ENCODE measurements at places on chromosomes 7 and 10.

DNA sequence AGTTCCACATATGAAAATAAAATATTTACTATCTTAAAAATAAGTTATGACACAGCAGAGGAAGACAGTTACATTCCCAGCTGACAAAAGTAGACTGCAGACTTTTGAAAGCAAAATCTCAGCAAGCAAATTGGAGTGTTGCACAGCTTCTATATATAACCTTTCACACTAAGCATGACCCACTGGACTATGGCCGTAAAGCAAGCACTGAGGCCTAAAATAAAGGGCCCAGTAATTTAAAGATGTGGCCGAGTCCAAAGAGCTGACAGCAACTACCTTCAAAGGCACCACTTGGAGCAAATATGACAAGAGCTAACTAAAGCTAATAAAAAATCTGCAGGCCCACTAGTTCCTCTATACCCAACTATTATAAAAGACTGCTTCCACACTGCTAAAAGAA, 6.5 kb downstream of the GDI2 start:
- DNase-seq = no peak

- DNase-seq = no peak
Measured at GRCh38 chr10:91816981-91817380, 18.8 kb downstream of the TNKS2 start.

DNA sequence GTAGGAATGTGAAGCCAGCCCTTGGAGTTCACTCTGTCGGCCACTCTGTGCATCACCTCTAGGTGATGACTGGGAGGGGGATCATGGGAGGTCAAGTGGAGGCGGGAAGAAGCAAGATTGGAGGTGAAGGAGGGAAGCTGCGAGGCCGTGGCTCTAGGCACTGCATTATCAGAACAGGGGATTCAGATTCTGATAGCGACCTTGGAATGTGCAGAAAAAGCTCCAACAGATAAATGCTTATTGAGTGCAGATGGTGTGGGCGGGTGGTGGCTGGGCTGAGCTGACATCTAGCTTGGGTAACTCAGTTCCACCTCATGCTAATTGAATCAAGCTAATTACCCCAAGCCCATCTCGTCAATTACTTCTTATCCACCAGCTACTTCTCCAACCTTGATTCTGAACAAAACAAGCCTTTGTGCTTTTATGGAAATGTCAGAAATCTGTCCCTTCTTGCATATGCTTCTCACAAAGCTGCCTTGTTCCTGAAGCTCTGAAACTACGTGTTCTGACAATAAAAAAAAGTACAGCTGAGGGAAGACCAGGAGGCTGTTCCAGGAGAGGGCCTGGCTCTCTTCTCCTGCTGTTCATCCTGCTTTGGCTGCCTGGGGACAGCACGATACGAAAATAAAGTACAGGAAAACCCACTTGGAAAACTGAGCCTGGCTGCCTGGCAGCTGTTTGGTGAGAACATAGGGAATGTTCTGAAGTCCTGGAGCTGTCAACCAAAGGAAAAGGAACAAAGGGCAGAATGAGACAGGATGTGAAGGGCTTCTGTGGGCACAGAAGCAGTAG, 27.5 kb downstream of the STRA8 start:
- no peak for DNase-seq

DNA sequence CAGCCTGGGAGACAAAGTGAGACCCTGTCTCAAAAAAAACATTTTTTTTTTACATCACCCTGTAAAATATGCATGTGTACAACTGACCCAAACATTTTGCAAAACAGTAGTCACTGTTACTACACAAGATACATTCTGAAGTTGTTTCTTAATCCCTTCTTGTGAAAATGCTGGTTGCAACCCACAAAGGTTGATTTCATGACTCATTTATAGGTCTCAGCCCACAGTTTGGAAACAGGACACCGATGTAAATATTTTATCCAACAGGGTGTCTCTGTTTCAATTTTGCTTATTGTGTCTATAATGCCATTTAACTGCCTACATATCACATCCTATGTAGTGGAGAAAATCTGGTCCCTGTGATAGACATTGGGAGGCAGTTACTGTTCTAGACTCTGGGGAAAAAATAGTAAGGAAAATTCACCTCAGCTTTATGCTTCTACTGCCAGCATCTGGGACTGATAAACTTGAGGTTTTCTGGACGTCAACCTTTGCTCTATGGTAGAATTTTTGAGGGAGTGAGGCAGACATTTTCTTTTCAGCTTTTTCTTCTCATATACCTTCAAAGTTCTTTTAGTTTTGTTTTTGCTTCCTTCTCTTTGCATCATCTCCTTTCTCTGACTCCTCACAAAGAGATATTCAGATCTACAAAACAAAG, 1.6 kb upstream of the RAB19 start:
- DNase-seq = no peak

DNA sequence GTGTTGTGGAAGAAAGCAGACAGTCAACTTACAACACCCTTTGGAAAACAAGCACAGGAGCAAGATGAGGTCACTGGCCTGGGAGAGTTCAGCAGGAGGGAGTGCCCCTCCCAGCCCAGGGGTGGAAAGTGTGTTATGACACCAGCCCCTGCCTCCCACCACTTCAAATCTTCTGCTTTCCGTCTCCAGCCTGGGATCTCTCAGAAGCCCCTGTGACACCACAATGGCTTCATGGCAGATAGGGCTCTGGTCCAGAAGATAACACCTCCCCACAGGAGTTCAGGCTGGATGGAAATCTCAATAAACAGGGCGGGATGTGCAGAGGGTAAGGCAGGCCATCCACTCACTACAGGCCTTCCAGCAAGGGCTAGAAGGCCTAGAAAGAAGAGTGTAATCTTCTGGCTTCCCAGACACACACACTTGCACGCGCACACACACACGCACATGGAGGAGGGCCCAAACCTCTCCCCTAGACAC, 48.7 kb upstream of the ZMIZ1 start:
- no peak for DNase-seq

- peak; percentile 21 for DNase-seq
Measured at GRCh38 chr10:118584181-118584954, 11.1 kb downstream of the PRLHR start.

DNA sequence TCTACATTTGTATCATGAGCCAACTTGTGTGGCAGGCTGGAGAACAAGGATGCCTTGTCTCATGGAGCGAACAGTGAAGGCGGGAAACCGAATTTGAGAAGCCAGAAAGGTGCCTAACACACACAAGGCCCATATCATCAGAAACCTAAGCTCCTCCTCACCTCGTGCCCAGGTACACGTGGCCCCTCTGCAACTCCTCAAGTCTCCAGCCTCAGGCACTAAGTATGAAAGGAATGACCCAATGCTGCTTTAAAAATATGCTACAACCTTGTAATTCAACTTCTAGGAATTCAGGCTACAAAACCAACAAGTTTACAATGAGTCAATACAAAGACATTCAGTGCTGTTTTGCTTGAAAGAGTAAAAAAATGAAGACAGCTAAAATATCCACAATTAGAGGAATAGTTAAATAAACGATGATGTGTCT, 95.7 kb downstream of the CDK6 start:
- DNase-seq = peak; percentile 85

GRCh38 chr10:114703377-114704107, 45.5 kb upstream of the ABLIM1 start:
- DNase-seq = no peak

DNA sequence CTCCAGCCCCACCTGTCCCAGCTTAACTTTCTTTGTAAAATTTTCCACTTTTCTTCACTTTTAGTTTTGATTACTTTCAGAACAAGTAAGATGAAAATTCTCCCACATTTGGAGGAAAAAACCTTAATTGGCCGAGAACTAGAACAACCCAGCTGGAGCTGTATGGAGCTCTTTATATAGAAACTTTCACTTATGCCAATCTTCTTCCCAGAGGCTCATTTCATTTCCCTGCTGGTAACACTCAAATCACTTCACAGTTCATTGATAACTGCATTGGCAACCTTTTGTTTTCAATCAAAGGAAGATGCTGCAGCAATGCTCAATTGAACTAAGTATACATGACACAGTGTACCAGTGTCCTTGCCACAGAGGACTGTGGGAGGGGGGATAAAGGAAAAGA, 176.2 kb upstream of the NOBOX start:
- no peak for DNase-seq

GRCh38 chr7:55548295-55548731, 24.0 kb downstream of the VOPP1 start:
- no peak for DNase-seq

- no peak for DNase-seq
Measured at GRCh38 chr7:34939175-34939574, 98.1 kb downstream of the DPY19L1 start.

GRCh38 chr10:17387861-17388503, 66.4 kb downstream of the ST8SIA6 start:
- DNase-seq = no peak

- no peak for DNase-seq
Measured at GRCh38 chr7:6556196-6556595, 4.9 kb upstream of the GRID2IP start.

DNA sequence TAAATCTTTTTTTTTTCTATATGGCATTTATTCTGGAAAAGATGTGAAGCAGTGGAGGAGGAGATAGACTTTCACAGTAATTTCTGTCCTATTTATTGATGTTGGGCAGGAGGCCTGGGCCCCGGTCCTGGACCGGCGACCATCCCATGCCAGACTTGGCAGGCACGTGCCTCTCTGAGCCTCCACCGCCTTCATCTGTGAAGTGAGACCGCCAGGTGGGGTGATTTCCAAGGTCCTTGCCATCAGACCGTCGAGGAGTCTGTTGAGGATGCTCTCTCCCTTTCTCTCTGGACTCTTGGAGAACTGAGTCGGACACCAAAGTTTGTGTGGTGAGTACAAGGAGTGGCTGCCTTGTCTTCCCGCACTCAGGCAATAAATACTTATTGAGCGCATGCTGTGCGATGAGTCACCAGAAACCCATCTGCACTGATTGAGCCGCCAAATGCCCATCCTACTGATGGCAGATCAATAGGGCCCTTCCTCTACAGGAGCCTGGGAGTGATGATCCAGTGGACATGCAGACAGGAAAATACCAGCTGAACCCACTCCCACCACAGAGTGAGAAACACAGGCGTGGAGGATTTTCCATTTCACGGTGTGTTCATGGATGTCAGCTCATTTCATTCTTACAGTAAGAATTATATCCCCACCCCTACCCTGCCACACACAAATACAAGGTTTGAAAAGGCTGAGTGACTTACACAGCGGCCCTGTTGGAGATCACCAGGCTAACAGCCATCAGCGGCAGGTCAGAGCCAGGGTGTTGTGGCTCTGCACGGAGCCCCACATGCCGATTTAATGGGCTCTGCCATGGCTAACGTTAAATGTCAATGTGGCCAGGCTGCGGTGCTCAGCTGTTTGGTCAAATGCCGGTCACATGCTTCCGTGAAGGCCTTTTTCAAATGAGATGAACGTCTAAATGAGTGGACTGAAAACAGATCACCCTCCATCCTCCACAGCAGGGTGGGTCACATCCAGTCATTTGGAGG, 11.5 kb upstream of the PRKAG2 start:
- DNase-seq = no peak

DNA sequence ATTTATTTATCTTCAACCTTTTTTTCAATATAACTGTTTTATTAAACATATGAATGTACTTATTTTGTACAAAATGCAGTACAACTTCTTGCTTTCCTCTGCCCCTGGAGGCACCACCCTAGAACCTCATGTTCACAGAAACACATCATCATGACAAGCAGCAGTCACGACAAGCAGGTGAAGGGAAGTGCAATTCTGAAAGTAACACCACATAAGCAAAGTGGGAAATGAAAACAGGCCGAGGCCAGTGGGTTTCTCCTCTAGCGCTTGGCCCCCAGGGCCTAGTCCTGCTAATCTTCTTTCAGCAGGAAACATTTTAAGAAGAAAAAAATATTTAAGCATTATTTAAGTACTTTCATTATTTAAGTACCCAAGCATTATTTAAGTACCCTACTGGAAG, 598.1 kb downstream of the SH2D4B start:
- no peak for DNase-seq

DNA sequence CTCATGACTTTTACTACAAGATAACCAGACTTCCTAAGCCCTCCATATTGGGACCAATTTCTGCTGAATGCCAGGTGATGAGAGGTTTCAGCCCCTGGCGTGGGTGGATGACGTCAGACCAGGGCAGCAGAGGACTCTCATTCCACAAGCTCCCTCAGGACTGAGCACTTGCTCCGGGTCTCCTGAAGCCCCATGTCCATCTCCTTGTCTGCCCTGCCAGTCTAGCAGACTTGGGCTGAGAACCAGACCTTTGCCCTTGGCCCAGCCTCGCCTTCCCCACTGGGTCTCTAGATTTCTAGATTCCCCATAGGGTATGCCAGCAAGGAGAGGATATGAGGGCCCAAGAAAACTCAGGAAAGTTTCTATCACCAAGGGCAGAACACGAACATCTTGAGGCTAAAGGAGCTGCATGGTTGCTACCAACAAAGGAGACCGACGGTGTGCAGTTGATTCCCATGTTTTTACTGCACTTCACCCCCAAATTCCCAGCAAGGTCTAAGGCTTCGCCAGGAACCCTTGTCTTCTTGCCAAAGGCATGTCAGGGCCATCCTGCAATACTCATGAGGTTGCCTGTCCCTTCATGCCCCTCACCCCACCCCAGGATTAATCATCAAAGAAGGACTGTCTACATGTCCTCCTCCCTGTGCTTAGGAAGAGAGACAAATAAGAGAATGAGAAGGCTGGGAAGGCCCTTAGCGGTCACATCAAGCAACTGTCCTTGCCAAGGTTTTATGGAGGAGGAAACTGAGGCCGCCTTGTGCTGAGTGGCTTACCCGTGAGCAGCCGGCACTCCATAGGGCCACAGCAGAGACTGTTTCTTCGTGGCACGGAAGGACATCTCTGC, 96.5 kb upstream of the MACROH2A2 start:
- DNase-seq = peak; percentile 64

- DNase-seq = peak; percentile 26
Measured at GRCh38 chr7:143008007-143008901, 18.7 kb downstream of the OR9A2 start.

- no peak for DNase-seq
Measured at GRCh38 chr7:103944230-103944900, 45.1 kb downstream of the RELN start.

- no peak for DNase-seq
Measured at GRCh38 chr7:132257253-132257652, 319.0 kb downstream of the PLXNA4 start.

DNA sequence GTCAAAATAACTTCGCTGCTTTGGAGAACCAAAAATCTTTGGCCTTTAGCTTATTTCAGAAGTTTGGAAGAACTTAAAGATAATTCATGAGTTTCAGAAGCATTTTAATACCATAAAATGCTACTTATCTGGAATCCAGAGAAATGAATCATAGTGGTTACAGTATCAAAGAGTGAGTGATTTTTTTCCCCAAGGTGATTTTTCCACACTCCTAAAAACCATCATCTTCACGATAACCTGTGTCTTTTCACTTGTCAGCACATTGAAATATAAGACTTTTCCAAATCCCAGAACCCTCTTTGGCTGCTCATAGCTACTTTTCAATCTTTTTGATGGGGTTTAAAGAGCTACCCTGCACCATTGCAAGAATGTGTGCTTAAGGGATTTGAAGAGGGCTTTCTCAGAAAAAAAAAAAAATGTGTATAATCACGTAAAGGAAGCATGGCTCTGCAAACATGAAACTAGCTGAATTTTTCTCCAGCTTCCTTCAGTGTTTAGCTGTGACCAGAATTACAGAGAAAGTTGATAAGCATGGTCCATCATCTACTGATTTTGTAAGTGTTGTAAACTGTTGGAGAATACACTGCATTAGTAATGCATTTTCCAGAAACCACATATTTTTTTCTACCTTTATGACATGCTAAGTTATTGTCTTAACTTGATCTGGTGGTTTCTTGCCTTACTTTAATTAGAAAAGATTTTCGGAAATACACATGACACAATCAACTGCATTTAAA, 134.9 kb downstream of the BICC1 start:
- no peak for DNase-seq

All from keratinocyte (primary cell).